Upper lobe of left lung (tissue), 6 donors: ENCODE measurements at places on chromosomes 4 and X. TPM values are rescaled to one million over a fixed set of nuclear protein-coding genes. Genes with fewer than 3 reads are reported as not detected.

FAM47A gene
- not detected for total RNA-seq

NAP1L3 gene
- 0.59 TPM for total RNA-seq

SMARCA5 gene
- 27.4 TPM for total RNA-seq

MTTP gene
- total RNA-seq, result 0.69 TPM

CLDN34 gene
- 0.76 TPM for total RNA-seq

SCML2 gene
- not detected for total RNA-seq

TRIM75 gene
- not detected for total RNA-seq
